T-helper 2 cell treated with Interferon-gamma antibody and Interleukin-4, amounts not matched to agents 100 ng/mL and 5 ng/mL, for 36 hours (primary cell): ENCODE measurements at places on chromosomes 3 and 15. TPM values are rescaled to one million over a fixed set of nuclear protein-coding genes. Genes with fewer than 3 reads are reported as not detected.

IGSF10 gene
- total RNA-seq = not detected in 2 replicates

RBP2 gene
- not detected in 2 replicates for total RNA-seq

SEMA3F gene
- 0.05 and 0.11 TPM in 2 replicates for total RNA-seq

GYG1 gene
- 36.3 and 37.4 TPM in 2 replicates for total RNA-seq

BTBD1 gene
- total RNA-seq = 54.3 and 55.8 TPM in 2 replicates

IL20RB gene
- total RNA-seq = 1.2 and 3.2 TPM in 2 replicates

DAZL gene
- 0.07 TPM in 1 of 2 replicates, not detected in the other for total RNA-seq

SCN11A gene
- total RNA-seq = 0.09 TPM in 1 of 2 replicates, not detected in the other

CYP1A2 gene
- total RNA-seq = not detected in 2 replicates

GCNT3 gene
- total RNA-seq = not detected in 2 replicates

SLC12A8 gene
- 0.18 and 0.32 TPM in 2 replicates for total RNA-seq

SLC38A3 gene
- not detected in 2 replicates for total RNA-seq

CERS3 gene
- total RNA-seq = 0.45 and 0.57 TPM in 2 replicates

NOX5 gene
- 0.02 TPM in 2 replicates for total RNA-seq

SH2D7 gene
- 0.11 and 0.34 TPM in 2 replicates for total RNA-seq

ISL2 gene
- 0.59 and 1.1 TPM in 2 replicates for total RNA-seq

TAGLN3 gene
- 0.32 TPM in 1 of 2 replicates, not detected in the other for total RNA-seq

MINAR1 gene
- total RNA-seq = 0.89 and 0.95 TPM in 2 replicates

SLC9C1 gene
- not detected in 2 replicates for total RNA-seq

TICRR gene
- total RNA-seq = 19.6 and 20.9 TPM in 2 replicates

MOBP gene
- 0.05 TPM in 1 of 2 replicates, not detected in the other for total RNA-seq

HTD2 gene
- total RNA-seq = 7.3 and 10.4 TPM in 2 replicates
